Muscle of back (tissue), 13 donors: ENCODE measurements at places on chromosomes 11 and 22. TPM values are rescaled to one million over a fixed set of nuclear protein-coding genes. Genes with fewer than 3 reads are reported as not detected.

Gene PCNX3
- polyA plus RNA-seq = 15.0 TPM

Gene GSTT2B
- polyA plus RNA-seq = 2.2 TPM

DNA sequence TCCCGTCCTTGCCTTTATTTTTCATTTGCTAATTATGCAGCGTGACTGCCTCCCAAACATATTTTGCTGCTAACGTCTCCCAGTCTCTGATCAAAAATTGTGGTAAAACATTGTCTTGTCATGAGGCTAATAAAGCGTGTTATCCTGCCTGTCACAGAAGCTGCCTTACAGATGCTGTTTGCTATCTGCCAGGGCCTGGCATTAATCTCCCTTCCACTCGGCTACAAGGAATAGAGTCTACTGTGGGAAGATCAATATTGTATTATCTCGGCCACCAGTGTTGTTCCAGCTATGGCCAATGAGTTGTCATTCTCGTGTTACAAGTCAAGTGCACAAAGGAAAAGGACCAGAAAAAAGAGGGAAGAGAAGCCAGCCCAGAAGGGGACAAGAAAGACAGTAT lies 100.3 kb downstream of the SEZ6L start:
- no peak for DNase-seq

GRCh38 chr11:75403037-75403436 lies 3.7 kb downstream of the RPS3 start:
- DNase-seq = no peak

DNA sequence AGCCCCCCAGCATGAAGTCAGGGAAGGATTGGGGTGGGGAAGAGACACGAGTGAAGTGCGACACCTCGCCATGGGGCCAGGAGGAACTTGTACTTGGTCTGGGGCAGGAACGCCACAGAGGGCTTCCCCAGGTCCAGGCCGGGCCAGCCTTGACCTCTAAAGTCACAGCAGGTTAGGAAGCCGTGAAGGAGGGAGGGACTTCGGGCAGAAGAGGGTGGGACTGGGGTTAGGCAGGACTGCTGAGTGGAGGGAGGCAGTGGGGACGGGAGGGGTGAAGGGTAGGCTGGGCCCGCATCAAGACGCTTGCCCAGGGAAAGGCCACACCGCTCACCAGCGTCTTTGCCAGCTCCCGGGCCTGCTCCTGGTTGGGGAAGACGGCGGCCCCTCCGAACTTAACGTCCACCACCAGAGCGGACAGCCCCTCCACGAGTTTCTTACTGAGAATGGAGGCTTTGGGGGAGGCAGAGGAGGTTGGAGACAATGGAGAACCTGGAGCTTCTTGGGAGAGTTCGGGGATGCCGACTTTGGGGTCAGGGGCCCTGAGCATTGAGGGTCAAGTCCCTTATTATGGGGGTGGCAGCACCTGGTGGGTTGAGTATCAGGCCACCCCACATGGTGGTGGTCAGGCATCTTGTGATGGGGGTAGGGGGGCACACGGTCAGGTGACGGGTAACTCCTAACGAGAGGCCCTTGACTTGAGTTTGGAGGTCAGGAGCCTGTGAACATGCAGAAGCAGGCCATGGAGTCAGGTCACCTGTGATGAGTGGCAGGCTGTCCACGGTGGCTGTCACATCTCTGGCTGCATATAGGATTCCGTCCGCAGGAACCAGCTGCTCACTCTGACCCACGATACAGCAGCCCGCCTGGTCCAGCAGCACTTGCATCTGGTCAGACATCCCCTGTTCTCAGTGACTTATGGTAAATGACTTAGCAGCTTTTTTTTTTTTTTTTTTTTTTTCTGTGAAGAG lies 1.7 kb upstream of the SCO2 start:
- DNase-seq = peak; percentile 69

DNA sequence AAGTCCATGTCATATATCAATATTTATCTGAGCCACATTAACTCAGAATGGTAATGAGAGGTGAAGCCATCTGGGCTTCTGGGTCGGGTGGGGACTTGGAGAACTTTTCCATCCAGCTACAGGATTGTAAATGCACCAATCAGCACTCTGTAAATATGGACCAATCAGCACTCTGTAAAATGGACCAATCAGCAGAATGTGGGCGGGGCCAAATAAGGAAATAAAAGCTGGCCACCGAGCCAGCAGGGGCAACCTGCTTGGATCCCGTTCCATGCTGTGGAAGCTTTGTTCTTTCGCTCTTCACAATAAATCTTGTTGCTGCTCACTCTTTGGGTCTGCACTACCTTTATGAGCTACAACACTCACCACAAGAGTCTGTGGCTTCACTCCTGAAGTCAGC lies 253.4 kb downstream of the JRKL start:
- DNase-seq = no peak

DNA sequence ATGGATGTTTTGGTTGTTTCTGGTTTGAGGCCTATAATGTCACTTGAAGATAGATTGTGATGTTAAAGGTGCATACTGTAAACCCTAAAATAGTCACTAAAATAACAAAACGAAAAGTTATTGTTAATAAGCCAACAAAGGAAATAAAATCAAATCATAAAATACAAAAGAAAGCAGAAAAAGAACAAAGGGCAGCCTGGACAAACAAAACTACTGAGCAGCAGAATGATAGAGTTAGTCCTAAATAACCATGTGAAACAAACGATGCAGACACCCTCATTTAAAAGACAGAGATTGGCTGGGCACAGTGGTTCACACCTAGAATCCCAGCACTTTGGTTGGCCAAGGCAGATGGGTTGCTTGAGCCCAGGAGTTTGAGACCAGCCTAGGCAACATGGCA lies 90.9 kb upstream of the GAL start:
- DNase-seq = no peak

Gene KRTAP5-1
- polyA plus RNA-seq = 0.37 TPM
